ENCODE measurements at places on chromosomes 1 and 21. TPM values are rescaled to one million over a fixed set of nuclear protein-coding genes. Genes with fewer than 3 reads are reported as not detected.

- no peak for DNase-seq
Measured at GRCh38 chr1:58997060-58997411, 213.2 kb upstream of the JUN start.

GRCh38 chr1:185564816-185565215, 169.4 kb upstream of the HMCN1 start:
- DNase-seq: no peak

DNA sequence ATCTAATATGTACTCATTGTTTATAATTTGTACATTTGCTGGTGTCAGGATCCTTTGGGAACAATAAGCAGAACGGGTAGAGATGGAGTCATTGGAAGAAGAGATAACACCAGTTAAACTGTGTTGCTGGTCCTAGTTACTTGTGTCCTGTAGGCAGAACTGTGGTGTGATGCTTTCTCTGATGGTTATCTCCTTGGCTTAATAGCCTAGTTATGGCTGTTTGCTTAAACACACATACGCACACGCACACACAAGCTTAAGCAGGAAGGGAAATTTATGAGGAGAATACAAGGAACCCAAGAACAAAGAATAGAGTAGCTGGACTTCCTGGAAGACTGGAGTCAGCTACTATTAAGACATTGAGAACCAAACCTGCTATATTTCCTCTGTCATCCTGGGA, 5.7 kb upstream of the PKN2 start:
- no peak for DNase-seq

DNA sequence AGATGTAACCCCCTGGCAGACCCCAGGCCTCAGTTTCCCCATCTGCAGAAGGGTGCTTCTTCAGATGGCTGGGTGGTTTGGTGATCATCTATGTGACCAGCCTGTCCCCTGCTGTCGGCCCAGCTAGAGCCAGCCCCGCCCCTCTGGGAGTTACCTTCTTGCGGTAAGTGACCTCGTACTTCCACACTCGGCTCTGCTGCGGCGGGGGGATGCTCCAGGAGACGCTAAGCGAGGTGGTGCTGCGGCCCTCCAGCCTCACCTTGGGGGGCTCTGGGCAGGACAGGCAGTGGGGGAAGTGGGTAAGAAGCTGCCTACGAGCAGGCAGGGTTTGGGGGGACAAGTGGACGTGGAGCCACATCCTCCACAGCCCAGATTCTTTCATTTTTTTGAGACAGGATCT, 20.4 kb downstream of the EPHA2 start:
- DNase-seq: no peak

DNA sequence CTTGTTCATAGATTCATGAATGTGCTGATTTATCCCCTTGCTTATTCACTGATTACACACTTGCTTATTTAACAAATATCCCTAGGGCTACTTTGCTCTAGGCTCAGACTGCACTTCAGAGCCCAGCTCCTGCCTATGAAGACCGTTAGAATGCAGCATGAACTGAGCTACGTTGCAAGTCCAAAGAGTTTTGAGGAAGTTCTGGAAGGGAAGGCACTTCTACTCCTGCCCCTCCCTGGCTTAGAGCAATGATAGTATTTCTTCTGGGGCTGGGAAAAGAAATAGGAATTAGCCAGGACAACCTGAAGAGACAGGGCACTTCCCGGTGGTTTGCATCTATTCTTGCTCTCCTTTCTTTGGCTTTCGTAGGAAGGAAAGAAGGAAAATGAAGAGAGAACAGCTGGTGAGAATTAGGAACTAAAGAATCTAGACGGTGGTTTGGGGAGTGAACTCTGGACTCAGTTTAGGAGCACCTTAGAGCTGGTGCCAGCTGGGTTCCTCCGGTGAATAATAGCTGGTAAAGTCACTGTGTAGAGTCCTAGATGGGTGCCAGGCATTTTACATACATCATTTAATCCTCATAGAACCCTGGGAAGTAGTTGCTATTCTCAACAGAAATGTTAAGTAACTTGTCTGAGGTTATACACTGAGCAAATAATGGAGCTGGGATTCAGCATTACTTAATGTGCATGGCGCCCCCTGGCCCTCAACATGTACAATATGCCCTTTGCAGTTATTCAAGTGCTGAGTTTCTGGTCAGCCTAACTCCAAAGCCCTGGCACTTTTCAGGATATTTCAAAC, 65.9 kb downstream of the NDUFS5 start:
- DNase-seq: peak; percentile 78

DNA sequence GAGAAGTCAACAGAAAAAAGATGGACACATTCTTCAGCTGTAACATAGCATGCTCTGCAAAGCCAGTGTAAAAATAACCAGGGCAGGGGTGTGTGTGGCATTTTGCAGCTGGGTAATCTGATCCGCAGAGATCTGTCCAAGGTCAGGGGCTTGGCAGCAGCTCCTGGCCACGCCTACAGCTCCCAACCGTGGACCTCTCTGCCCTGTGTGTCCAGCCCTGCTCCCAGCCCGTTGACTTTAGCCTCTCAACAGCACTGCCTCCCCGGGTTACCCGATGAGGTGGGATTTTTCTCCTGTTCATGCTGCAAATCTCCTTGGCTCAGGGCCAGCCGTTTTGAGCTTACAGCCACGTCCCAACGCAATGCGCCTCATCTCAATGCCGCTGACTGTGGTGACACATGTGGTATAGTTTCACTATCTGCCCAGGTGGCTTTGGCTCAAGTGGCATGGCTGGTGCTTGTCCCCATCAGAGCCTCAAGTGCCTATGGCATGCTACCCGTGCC, 68.1 kb downstream of the VWA5B1 start:
- peak; percentile 92 for DNase-seq

Gene SPRR5
- polyA plus RNA-seq: not detected

GRCh38 chr1:170296642-170297041, 150.9 kb downstream of the NTMT2 start:
- DNase-seq: no peak

GRCh38 chr1:9494936-9495758, 44.1 kb upstream of the SLC25A33 start:
- DNase-seq: peak; percentile 57

GRCh38 chr1:32902535-32902920, 1.3 kb upstream of the TMEM54 start:
- no peak for DNase-seq

DNA sequence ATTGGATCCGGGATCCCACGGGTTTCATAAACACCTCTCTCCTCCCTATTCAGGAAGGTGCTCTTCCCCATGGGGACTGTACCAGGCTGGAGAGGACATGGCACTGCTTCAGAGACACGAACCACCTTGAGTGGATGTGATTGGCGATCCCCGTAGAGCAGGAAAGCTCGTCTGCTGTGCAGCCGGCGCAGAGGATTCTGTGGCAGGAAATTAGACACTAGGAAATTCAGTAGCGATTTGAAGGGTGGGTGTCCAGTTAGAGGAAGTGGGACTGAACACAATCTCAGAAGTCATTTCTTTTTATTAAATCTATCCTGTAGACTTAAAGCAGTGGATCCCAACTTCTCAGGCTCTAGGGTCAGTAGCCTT, 767 bp downstream of the PDIK1L start:
- no peak for DNase-seq

Gene PLD5
- polyA plus RNA-seq: 1.5 TPM

GRCh38 chr1:4674117-4674516, 19.7 kb downstream of the AJAP1 start:
- DNase-seq: no peak

DNA sequence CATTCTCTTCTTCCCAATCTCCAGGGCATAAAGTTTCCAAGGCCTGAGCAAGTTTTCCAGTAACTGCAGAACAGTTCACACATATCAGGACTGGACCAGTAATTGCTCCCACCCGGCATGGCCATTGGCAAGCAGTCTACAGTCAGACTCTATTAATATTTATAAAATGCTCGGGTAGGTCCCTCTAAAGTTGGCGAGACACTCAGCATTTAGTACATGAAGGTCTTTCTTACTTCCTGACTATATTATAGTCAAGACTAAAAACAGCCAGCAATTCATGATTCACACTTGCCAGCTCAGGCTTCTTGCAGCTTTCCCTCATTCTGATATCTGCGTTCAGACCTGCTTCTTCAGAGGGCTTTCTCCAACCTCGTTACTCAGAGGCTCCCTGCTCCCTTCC, 25.4 kb downstream of the GADD45A start:
- peak; percentile 50 for DNase-seq

DNA sequence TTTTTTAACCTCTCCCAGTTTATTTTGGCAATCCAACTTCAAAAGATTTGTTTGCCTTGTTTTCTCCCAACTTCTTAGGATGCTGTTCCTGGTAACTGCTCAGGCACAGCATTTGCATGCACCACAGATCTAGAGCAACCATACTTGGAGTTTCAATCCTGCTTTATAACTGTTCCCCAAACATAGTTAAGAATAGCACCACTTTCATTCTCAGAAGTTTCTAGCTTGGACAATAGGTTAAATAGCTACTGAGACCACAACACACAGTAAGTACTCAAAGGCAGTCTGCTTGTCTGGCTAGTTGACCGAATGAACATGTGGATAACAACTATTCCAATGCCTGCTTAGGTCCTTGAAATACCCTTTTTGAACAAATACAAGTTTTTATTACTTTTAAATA, 76.8 kb downstream of the FOXJ3 start:
- DNase-seq: no peak
